ENCODE measurements at places on chromosomes 12 and 14.

DNA sequence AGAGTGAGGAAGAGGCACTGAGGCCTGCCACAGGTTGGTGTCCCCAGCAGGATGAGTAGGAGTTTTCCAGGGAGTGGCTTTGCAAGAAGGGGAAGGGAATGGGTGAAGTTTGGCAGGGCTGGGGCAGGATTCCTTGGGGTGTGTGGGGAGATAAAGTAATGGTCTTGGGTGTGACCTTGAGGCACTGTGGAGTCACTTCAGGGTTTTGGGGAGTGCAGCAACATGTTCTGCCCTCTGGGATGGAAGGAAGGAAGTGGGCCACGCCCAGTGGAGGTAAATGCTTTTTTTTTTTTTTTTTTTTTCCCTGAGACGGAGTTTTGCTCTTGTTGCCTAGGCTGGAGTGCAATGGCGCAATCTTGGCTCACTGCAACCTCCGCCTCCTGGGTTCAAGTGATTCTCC is 108.9 kb downstream of the ADCK1 start:
- DNase-seq: no peak

GRCh38 chr12:40560848-40561247 is 131.4 kb upstream of the CNTN1 start:
- DNase-seq: no peak

DNA sequence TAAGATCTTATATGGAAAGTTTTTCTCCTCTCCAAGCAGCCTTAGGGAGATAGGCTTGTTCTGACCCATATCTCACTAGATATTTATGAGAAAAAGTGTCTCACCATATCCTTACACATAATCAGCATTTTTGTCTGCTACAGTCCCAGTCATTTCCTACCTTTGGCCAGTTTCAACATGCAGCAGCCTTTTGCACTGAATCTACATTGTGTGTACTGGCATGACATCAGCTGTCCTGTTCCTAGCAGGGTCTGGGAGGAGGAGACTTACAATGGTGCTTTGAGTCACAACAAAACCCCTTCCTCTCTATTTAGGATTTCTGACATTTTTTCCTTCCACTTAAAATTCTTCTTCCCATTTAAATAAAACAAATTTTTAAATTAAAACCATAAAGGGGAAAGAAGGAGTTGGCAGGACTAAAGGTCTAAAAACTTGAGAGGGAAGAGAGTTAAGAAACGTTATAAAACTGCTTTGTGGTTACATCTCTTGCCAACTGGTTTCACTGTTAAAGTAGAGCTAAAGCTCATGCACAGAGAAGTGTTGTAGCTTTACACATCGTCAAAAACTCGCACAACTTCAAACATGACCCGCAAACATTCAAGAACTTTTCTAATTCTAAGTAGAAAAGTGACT is 53.3 kb upstream of the CERS5 start:
- DNase-seq: peak; percentile 81

DNA sequence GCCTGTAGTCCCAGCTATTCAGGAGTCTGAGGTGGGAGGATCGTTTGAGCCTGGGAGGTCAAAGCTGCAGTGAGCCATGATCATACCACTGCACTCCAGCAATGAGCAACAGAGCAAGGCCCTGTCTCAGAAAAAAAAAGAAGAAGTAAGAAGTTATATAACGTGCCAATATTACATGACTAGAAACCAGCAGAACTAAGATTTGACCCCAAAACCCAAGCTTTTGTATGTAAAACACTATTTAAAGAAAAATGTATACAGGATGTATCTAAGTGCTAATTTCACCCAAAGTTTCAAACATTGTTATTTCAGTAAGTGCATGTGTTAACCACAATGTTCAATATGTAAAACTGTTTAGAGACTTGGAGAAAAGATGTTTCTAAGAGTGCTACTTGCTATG is 94.7 kb downstream of the SLC5A8 start:
- DNase-seq: no peak

DNA sequence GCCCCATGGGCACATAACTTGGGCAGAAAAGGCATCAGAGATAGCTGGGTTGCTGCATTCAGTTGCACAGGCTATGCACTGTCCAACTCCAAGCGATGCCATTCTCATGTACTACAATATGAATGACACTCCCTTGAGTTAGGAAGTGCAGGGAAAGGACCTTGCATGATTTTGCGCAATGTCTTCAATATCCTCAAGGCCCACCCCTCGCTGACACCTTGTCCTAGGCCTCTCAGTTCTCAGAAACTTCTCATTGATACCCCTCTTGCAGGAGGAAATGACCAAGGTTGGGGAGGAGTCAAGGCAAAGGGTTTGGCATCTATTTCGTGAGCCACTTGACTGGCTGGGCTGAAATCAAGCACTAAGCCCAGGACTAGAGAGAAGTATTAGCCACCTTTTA is 70.4 kb downstream of the ARL6IP4 start:
- DNase-seq: no peak

- peak; percentile 91 for DNase-seq
Measured at GRCh38 chr12:88308825-88309224, 166.7 kb downstream of the TMTC3 start.

DNA sequence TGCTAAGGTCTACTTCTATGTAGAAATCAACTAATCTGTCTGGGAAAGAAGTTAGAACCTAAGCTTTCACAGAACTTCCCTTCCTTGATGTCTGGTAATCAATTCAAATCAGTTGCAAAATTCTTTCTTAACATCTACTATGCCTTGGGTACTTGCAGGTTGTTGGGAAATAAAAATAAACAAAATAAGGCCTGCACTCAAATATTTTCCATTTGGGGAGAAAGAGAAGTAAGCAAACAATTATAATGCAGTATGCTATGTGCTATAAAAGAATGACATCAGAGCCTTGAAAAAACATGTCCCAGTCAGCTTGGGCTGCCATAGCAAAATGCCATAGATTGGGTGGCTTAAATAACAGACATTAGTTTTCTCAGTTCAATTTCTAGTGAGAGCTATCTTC is 425.9 kb upstream of the DCN start:
- DNase-seq: no peak

DNA sequence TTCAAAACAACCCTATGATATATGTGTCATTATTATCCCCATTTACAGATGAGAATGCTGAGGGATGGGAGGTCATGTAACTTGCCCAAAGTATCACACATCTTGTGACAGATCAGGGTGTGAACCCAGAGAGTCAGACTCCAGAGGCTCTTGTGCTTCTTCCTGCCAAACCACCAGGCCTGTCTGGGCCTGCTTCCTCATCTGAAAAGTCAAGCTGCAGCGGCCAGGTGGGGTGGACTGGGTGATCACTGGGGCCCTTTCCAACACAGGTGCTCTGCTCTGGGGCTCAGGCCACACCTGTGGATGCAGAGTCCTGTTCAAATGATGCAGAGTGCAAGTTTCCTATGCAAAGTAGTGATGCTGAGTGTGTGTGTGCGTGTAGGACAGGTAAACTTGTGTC is 26.7 kb downstream of the TSPAN11 start:
- DNase-seq: no peak

DNA sequence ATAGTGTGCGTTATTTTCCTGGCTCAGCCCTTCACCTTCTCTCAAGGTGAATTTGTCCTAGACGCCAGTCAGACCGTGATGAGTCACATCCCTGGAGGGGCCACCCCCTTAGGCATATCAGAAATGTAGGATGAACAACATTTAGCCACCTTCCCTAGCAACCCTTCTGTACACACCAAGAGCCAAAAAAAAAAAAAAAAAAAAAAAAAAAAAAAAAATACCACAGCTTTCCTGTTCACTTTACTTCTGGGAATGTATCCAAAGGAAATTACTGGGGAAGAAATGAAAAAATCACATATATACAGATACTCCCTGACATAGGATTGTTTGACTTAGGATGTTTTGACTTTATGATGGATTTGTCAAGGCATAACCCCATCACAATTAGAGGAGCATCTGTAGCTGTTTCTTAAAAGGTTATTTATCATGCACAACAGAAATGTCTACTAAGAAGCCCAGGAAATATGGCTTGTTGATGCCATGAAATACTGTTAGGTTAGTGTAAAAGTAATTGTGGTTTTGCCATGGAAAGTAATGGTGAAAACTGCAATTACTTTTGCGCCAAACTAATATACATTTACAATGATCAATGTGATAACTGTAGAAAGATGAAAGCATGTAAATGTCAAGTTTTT is 68.2 kb upstream of the BDKRB2 start:
- peak; percentile 58 for DNase-seq

GRCh38 chr14:95215094-95215725 is 57.9 kb upstream of the DICER1 start:
- DNase-seq: no peak

- DNase-seq: no peak
Measured at GRCh38 chr12:129788506-129789084, 115.2 kb downstream of the TMEM132D start.

DNA sequence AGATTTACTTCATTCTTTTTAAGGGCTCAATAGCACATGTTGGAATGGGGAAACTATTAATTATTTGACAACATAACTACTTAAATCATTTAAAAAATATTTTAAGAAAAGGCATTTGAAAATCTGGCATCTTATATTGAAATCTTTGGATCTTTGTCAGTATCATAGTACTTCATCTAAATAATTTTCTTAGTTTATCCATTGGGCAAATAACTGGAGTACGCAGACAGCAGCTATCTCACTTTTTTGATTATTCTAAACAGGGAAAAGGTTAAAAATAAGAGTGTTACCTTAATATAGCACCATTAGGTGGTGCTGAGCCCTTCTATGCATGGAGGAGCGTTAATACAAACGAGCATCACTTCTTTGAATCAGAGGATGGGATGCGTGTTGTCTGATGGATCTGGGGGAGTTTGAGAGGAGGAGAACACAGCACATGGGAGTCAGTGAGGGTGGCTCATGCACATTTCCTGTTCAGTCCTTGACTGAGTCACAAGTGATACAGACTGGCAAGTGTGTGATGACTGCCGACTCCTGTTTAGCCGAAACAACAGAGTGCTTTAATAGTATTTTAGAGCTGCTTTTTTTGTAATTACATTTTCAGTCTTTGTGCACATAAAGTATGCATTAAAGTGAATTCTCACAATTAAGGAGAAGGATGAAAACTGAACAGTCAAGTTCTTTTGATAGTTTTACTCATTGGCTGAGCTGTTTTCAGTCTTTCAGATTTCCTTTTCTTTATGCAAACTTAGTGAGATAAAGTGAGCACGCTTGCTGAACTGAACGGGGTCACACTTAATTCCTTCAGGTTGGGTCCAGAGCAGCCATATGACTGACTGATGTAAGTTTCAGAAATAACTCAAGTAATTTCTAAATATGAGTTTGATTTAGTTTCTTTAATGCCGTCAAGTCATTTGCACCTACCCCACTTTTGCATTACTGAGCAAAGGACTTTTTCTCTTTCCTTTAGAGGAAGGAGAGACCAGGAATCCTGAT is 92.7 kb downstream of the DIP2B start:
- DNase-seq: peak; percentile 95

DNA sequence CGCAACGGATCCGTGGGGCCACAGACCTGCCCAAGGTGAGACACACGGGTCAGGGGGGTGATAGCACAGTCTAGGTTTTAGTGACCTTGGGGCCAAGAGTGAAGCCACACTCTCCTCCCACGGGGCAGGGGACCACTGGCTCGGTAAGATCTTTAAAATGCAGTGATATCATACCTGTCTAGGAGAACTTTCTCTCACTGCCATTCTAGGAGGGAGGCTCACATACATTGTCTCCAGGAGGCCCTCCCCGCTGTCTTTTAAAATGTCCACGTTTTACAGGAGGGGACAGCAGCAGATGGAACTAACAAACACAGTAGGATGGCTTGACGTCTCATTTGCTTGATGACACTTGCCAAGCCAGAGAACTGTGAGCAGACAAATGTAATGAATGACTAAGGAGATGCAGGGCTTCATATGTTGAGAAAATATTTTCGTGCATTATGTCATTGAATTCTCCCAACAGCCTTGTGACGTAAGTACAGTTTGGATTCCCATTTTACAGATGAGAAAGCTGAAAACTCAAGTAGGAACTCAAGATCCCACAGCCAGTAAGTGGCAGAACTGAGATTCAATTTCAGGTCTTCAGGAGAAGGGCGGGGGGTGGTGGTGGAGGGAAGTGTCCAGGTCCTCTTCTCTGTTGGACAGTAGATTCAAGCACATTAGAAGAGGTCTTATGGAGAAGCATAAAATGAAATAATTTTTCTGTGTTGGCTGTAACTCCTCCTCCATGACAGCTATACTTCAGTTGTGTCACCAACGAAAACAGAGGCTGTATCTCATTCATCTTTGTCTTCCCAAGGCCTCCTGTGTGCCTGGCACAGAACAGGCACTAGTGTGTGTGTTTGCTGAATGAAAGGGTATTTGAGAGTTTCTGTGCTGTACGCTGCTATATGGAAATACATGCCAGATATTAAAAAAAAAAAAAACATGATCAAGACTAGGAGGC is 2.1 kb downstream of the VASH1 start:
- peak; percentile 36 for DNase-seq

DNA sequence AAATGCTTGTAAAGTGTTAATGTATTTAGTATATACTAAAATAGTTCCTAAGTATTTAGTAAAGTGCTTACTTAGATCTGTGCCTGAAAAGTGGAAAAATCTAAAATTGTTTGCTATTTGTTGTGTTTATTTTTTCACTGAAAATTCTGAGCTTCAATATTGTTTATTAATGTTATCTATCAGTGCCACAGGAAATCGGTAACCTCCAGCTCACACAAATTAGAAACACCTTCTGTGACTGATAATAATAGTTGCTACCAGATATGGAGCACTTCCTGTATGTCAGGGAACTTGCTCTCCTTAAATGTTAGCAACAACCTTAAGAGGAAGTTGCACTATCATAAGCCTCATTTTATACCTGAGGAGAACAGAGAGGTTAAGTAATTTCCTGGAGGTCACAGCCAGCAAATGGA is 723 bp upstream of the LRP10 start:
- no peak for DNase-seq

GRCh38 chr12:52023182-52023975 is 16.6 kb downstream of the TAMALIN start:
- peak; percentile 81 for DNase-seq

- DNase-seq: no peak
Measured at GRCh38 chr12:84841591-84841990, 71.0 kb downstream of the SLC6A15 start.

- no peak for DNase-seq
Measured at GRCh38 chr12:16545836-16546235, 60.1 kb downstream of the LMO3 start.

DNA sequence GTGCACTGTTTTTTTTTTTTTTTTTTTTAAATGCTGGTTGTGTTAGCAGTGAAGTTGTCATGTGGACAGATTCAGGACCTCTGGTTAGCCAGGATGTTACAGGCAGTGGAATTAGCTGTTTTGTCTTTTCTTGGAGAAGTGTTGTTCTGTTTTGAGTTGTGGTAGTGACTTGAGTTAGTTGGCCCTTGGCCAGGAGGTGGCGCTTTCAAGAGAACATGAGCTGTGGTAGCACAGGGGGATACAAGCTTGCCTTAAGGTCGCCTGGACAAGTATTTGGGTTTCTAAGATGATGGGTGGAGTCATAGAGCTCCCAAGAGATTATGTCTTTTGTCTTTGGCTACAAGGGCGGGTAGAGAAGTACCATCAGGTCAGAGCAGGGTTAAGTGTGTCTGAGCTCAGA is 33.3 kb upstream of the CCDC198 start:
- DNase-seq: no peak

DNA sequence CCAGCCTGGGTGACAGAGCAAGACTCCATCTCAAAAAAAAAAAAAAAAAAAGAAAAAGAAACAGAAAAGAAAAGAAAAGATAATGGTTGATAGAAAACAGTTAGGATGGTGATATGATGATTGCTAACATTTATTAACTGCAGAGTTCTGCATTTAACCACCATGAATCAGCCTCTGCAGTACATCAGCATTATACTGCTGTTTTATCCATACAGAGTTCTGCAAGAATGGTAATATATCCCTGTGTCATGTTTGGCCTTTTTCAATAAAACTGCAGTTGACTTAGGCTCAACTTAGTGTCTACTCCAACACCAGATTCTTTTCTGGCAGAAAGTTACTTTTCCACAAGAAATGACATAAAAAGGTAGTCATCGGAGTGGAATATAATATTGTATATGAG is 62.6 kb downstream of the DUSP6 start:
- DNase-seq: no peak

Data from GM23248 (cell line).